ENCODE measurements at places on chromosomes 13 and 19.

DNA sequence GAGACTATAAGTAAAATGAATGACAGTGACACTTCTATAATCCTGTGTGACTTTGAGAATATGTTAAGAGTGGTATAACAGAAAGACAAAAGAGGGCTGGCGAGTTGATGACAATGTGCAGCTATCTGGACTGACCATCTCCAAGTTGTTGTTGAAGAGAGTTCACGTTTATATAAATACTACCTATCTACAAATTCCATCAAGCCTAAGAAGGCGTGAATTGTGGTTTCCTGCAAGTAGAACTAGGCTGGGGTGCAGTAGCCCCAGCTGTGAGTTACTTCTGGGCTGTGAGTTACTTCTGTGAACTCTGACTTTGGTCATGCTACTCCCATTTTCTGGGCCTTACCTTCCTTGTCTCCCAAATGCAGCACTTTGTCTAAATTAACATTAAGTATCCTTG lies 561.0 kb downstream of the TBC1D4 start:
- no peak for DNase-seq

DNA sequence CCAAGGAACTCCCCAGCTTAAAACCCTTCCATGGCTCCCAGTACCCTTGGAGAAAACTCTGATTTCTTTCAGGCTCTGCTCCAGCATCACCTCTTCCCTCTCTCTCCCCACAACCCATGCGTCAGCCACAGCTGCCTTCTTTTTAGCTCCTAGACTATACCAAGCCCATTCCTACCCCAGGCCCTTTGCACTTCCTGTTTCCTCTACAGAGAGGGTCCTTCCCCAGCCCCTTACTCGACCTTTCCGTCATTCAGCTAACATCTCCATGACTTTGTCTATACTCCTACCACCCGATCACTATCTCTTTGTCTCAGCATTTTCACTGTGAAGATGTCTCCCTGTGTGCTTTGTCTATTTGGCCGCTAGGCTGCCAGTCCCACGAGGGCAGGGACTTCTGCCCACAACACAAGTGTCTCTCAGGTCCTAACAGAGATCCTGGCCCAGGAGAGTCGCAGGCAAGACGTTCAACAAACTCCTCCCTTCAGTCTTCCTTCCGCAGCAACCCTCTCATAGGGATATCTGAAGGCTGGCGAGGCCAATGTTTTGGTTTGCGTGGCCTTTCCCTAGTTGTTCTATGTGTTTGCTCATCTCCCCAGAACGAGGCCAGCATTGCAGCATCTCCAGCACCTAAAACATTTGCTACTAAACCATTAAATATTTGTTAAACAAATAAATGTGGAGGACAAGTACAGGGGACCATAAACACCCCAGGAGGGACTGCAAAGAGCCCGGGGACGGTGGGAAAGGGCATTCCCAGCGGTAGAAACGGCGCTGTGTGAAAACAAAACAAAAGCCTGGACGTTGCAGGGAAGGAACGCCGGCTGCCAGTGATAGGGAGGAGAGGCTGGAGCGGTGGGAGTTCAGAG lies 816 bp downstream of the CCNP start:
- DNase-seq: no peak

DNA sequence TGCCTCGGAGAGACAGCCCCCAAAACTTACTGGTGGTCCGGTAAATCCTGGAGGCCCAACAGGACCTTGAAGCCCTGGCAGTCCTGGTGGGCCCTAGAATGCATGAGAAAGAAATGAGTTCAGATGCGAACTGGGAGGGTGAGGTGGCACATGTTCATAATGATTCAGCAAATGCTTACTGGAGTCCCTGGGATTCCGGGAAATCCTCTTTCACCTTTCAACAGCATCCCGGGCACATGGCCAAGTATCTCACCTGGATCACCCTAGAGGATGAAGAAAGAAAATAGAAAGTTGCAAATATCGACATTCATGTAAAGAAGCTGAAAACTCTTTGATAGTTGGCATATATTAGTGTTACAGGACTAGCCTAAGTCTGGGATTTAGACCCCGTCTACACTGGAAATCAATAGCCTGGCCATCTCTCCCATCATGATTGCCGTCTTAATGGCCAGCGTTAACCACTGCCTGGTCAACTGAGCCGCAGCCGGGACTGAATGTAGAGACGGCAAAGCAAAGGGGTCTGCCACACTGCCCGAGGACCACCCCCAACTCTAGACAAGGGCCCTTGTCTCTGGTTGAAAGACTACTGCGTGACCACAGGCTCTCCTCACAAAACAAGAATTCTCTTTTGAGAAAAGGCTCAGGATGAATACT lies 96.9 kb downstream of the COL4A1 start:
- no peak for DNase-seq

DNA sequence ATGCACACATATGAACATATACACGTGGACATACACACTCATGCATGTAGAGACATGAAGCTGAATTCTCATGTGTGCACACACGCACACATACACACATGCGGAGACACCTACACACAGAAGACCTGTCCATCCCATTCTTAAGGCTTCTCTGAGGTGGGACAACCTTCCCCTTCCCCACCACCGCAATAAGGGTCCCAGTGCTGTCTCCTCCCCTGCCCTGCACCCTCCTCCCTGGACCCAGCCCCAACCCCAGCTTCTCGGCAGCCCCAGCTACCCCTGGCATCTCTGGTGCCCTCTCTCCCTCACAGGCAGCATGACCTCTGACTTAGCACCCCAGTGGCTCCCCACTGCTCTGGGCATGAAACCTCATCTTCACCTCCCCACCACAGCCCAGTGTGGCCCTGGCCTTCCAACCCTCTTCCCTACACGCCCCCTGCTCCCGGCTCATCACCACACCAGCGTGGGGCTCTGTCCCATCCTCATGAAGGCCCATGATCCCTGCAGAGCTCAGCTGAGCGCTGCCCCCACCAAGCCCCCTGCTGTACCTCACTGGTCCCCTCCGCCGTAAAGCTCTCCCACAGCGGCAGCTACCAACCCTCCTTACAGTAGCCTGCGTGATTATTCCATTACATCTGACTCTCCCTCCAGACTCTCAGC lies 204.1 kb upstream of the ZNF536 start:
- no peak for DNase-seq

DNA sequence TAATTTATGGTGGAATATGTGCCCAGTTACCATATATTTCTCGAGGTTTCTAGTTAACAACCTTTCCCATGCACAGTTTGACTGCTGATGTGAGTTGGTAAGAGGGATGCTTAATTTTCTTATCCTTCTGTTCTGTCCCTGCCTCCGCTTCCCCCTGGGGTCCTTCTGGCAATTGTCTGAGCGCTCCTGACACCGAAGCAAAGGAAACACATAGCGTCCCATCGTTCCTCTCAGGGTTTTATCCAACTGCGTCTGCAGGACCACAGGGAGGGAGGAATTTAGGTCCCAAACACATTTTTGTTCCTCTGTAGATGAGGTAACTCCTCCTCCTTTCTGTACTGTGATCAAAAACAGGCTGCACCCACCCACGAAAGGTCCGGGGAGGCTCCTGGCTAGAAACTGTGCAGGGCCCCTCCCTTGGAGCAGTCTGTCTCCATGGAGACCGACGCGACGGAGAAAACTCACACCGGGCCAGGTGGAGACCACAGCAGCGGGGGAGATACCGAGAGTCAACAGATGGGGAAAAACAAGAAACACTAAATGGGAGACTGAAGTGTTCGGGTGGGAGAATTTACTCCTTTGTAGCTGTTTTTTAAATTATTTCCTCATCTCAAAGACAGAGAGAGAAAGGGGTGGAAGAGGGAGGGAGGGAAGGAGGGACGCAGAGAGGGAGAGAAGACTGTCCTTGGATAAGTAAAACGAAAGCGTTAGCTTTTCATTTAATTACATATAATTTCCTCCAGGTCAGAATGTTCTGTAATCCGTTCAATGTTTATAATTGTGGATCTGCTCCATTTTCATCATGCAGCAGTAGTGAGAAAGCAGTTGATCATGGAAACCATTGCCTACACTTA lies 191.8 kb upstream of the NBEA start:
- peak; percentile 48 for DNase-seq

DNA sequence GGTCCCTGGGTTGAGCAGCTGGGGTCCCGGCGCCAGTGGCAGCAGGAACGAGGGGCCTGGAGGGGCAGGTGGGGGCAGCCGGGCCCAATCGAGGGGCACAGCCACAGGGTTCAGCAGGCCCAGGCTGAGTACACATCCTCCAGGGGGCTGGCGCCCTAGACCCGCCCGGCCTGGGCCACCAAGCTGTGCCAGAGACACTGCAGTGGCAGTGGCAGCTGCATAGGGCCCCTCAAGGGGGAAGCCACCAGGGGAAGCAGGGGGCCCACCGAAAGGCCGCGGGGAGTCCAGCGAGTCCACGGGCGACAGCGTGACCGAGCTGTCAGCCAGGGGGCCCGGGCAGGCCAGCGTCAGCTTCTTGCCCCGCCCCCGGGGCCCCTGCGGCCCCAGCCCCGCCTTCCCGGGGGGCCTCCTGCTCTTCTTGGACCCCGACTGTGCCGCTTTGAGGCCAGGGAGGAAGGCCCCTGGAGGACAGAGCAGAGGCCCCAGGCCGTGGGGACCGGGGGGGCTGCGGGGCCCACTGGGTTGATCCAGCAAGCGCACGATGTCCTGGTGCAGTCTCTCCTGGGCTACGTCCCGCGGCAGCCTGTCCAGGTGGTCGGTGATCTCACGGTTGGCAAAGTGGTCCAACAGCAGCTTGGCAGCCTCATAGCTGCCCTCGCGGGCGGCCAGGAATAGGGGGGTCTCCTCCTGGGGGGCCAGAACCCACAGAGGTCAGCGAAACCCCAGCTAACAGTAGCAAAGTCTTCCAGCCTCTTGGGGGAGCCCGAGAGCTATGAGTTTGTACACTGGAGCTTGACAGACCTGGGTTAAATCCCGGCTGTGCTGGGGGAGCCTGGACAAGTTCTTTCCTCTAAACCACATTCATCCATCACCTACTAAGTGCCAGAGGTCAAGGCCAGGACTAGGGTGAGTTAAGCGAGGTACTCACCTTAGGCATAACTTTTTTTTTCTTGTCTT lies 39.5 kb downstream of the NOTCH3 start:
- no peak for DNase-seq

- DNase-seq: no peak
These were observed 280.7 kb upstream of the MIR17HG start for GRCh38 chr13:91066745-91067144.

GRCh38 chr13:24172071-24172470 lies 11.6 kb downstream of the SPATA13 start:
- no peak for DNase-seq

DNA sequence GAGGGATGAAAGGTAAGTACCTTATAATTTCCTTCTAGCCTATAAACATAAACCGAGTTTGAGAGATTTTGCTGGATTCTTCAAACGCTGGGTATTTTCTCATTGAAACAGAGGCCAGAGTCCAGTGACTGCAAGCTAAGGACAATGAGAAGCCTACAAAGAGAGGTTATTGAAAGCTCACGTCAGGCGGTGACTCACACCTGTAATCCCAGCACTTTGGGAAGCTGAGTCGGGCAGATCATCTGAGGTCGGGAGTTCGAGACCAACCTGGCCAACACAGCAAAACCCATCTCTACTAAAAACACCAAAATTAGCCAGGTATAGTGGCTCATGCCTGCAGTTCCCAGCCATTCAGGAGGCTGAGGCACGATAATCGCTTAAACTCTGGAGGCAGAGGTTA lies 15.0 kb upstream of the ZNF69 start:
- no peak for DNase-seq

- no peak for DNase-seq
These were observed 16.0 kb downstream of the LSM4 start for GRCh38 chr19:18306888-18307260.

- no peak for DNase-seq
These were observed 2041.4 kb downstream of the PCDH9 start for GRCh38 chr13:65188721-65189120.

DNA sequence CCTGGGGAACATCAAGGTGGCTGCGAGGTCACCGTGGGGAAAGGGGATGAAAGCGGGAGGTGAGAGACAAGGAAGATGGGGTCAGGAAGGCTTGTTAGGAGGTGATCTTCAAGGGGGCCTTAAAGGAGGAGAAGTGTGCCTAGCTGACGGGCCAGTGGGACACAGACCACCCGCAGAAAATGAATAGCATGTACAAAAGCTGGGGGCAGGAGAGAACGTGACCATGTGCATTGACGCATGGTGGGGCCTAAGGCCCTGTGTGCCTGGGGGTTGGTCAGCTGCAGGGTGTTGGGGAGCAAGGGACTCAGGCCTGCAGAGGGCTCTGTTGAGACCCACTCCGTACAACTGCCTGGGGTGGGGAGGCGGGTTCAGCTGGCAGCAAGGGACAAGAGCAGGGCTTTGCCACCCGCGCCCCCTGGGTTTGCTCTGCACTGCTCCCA lies 5.9 kb downstream of the RAB8A start:
- DNase-seq: no peak

- no peak for DNase-seq
These were observed 18.9 kb upstream of the LRP3 start for GRCh38 chr19:33175156-33175782.

GRCh38 chr19:49017666-49018351 lies 918 bp upstream of the LHB start:
- no peak for DNase-seq

GRCh38 chr13:54706336-54706735 lies 1677.7 kb downstream of the OLFM4 start:
- DNase-seq: no peak

- no peak for DNase-seq
These were observed 1700.1 kb upstream of the PRR20A start for GRCh38 chr13:55440465-55441085.

DNA sequence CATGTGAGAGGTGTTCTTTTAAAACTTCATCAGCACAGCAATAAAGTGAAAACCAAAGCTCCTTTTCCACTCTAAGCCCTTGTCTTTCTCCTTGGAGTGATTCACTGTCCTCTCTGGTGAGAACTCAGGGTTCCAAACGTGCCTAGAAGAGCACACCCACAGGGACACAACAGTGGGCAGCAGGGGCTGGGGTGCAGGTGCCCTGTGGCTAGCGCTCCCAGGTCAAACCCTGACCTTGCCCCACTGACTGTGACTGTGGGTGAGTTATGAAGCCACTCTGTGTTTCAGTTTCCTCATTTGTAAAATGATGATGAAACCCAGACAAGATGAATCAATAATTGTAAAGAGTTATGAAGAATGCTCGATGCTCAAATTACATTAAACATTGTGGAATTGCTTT lies 37.6 kb upstream of the IGFL1 start:
- no peak for DNase-seq

GRCh38 chr13:112150352-112150751 lies 83.4 kb downstream of the SOX1 start:
- DNase-seq: no peak

All from renal cortex interstitium (tissue), 15 donors.